ENCODE measurements at places on chromosomes 2 and 18. TPM values are rescaled to one million over a fixed set of nuclear protein-coding genes. Genes with fewer than 3 reads are reported as not detected.

Gene SPDYA
- total RNA-seq = 1.1 TPM

DNA sequence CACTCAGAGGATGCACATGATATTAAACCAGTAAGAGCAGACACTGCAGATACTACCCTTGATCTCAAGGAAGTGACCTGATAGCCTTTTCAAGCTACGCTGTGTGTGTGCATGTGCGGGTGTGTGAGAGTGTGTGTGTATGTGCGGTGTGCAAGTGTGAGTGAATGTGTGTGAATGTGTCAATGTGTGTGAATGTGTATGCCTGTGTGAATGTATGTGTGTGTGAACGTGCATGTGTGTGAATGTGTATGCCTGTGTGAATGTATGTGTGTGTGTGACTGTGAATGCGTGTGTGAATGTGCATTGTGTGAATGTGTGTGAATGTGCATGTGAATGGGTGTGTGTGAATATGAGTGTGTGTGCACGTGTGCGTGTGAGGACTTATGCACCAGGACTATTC lies 53.8 kb downstream of the KCNG2 start:
- no peak for DNase-seq

DNA sequence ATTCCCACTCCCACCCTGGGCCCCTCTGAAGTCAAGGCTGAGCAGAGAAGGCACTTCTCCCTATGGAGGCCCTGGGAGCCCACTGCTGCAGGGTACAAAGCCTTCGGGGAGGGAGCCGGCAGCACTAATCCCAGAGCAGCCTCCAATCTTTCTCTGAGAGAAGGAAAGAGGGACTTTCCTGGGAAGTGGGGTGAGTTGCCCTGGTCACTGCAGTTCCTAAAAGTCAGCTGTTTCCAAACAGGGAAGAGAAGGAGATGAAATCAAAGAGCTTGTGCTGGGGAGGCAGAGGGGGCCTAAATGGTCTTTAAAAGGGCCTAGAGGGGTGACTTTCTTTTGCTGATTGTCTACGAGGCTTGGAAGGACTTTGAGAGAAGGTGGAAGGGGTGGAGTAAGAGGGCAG lies 264.7 kb downstream of the TNS1 start:
- DNase-seq = no peak

DNA sequence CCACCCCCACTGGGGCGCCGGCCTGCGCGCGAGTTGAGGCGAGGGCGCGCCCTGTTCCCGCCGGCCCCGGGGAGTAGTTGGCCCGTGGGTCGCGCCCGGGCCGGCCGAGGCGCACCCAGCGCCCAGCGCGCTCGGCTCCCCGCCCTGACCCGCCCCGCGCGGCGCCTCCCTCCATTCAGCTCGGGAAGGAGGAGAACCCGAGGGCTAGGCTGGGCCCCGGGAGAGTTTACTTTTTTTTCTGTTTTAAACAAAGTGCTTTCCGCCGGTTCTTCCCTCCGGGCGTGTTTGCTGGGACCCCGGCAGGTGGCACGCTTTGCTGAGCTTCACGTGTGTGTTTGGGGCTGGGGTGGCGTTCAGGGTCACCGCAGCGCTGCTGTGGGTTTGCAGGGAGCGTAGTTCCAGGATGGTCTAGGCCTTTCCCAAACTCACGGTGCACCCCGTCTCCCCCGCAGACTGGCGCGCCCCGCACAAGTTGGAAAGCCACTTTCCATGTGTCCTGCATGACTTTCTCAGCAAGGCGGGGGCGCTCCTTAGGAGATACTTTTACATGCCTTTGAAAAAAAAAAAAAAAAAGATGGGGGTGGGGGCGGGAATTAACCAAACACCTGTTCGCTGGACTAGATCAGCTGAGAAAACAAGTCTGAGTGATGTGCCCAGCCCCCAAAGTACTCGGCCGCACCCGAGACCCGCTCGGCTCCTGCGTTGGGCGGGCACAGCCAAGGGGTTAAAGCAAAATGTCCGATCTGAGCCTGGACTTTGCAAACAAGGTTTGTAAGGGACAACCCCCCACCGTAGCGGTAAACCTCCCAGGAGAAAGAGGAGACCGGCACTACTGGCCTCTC lies 825 bp downstream of the ITGA6 start:
- DNase-seq = peak; percentile 29

DNA sequence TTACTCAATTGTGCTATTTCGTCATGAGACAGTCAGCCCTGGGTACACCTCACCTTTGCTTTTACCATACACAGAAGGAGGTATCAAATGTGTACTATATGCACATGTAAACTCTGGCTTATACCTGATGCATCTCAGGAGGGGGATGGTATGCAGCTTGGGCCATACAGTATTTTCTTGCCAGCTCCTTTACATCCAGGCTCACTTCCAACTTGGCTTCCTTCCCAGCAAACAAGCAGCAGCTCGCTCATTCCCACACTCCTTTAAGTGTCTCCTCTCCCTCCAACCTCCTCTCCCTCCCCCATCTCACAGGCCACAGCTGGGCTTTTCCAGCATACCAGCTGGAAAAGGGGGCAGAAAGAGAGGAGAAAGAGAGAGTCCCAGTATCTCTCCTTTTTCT lies 9.6 kb downstream of the MARCHF4 start:
- no peak for DNase-seq

GRCh38 chr2:53572696-53573095 lies 194.9 kb upstream of the CHAC2 start:
- DNase-seq = no peak

DNA sequence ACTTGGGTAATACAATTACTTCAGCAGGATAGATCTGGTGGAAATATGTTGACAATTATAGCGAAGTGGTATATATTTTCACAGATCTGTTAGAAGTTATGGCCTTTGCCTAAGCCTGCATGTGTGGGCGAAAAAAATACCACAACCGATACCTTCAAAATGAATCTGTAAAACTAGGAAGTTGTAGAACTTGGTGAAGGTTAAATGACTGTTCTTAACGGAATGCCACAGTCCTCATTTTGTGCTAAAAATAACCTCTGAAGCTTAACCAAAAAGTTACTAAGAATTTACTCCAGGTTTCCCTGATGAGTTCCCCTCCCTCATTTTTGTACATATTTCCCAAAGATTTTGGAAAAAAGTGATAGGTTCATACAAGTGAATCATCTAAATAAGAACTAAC lies 550.7 kb downstream of the THSD7B start:
- no peak for DNase-seq

Gene MPP4
- 0.18 TPM for total RNA-seq

Gene TMEM247
- not detected for total RNA-seq

Gene CRIM1
- total RNA-seq = 13.8 TPM

DNA sequence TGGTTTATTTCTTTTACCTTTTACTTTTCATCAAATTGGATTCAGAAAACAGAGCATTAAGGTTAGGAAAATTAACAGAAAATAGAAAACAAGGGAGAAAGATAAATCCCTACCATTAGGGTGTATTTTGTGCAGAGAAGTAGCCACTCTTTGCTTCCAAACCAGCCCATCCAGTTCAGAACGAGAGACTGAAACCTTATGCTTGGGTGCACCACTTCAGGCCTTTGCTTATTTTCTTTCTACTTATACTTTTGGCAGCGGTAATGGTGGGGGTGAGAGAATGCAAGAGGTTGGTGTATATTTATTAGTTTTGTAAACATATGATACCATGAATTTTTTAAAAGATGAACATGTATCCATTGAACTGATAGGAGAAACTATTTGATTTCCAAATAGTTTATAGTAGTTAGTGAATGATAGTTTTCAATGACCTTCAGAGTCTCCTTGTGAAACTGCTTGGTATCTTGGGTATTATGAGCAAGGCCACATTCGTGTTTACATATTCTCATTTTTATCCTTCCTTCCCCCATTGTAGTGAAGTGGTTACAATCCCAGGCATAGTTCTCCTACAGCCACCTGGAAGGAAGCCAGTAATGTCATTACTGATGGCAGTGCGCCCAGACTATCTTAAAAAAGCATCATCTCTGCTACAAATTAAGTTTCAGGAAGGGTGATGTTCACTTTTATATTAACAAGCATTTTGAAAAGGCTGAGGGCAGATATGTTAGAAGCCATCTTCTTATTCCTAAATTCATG lies 60.8 kb downstream of the MFSD6 start:
- DNase-seq = no peak

All from neural crest cell (in vitro differentiated cells).